ENCODE measurements at places on chromosomes 5 and 9.
A peak's percentile ranks its signal among the peaks of the same experiment; 100 is the strongest.

- DNase-seq = no peak
These were observed 23.1 kb downstream of the MAP1B start for GRCh38 chr5:72130351-72130761.

DNA sequence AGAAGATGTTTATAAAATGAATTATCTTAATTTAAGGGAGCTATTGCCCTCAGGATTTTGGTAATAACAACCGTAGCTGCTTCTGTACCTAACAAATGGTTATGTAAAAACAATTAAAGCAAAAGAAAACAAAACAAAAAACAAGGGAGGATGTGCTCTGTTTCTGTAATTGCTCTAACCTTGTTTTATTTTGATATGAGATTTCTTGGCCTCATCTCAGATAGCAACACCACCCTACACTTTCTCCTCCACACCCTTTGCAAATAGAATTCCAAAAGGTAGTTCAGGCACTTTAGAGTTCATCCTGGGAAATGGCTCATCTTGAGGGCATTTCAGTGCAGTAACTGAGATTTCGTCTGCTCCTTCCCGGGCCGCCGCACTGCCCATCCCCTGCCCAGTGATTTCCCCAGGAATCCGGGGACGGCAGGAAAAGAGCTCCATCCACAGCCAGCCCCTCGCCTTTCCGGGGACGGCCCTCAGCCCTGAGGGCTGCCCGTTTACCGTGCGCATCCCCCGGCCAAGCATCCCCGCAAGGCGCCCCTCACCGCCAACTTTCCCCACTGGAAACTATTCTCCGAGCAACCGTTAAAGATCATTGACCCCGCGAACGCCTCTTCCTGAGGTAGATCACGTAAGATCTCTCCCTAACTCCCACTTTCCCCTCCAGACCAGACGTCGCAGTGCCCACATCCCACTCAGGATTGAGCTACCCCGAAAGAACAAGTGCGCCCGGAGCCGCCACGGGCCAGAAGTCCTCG is 1.2 kb downstream of the FNBP1 start:
- DNase-seq = no peak

DNA sequence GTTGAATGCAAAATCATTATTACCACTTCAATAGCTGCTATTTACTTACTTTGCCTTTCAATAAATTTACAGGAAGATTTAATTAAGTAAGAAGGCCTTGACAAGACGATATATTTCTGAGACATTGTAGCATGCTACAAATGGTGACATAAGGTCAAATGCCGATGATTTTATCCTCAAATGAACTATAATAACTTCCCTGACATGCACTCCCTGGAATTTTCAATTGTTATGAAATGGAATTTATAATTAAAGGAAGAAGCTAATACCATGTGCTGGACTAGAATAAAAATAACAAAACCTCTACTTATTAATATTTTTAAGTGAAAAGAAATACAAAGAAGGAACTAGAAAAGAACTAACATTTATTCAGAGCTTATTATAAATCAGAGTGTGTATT is 30.2 kb upstream of the ITGA1 start:
- no peak for DNase-seq

DNA sequence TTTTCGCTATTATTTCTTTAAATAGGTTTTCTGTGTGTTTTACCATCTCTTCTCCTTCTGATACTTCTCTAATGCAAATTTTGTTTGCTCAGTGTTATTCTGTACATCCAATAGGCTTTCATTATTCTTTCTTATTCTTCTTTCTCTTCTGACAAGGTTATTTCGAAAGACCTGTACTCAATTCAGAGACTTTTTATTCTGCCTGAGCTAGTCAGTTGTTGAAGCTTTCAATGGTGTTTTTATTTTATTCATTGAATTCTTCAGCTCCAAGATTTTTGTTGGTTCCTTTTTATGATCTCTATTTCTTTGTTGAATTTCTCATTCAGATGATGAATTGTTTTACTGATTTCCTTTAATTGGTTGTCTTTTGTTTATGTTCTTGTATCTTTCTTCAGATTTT is 706.2 kb downstream of the NR2F1-AS1 start:
- DNase-seq = no peak

- no peak for DNase-seq
These were observed 136.8 kb downstream of the ASTN2 start for GRCh38 chr9:117278020-117278419.

DNA sequence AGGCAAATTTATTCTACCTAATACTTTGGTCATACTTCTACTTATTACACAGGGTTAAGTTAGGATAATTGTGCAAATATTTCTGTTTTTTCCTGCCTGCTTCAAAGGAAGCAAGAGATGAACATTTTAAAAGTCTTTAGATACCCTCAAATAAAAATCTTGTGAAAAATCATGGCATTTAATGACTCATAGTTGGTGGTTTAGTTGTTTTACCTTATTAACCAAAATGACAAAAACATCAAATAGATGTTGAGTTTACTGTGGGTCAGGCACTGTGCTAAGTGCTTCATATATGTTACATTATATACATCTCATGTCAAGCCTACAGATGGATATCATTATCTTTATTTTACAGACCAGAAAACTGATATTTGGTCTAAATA is 54.4 kb downstream of the ZNF474 start:
- DNase-seq = no peak

DNA sequence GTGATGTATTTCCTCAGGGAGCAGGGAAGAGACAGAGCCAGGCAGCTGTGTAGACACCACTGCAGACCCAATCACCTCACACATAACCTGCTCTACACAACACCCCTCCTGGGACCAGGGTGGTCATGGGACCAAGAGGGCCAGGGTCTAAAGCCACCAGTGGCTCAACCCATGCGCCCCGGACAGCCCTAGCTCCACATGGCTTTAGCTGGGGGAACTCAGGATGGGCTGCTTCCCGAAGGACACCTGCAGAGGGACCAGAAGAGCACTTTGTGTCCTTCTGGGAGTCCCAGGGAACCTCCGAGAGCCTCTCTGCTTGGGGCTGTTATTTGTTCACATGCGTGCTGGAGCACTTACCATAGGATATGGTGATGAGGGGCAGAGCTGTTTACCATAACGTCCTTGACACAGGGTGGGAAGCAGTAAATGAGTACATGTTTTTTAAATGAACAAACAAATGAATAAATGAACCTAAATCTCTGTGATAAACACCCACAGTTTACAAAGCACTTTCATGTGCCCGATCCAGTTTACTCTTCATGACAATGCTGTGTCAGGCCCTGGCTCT is 12.3 kb downstream of the SEPTIN8 start:
- DNase-seq = no peak

DNA sequence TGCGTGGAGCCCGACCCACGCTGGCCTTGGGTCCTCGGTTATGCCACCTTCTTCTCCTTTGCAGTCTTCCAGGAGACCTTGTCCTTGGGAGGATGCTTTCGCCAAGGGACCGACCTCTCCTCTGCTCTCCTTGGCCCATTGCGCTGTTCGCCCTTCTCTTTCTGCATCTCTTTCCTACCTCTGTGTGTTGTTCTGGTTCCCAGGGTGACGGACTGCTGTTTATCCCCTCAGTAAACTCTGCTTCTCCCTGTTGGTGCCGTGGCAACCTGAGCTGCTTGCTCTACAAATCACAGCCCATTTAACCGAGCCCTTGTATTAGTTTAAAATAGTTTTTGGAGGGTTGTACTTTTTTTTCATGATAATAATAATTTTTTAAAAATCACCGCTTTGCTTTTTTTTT is 97.9 kb downstream of the DAPK1 start:
- DNase-seq = no peak

- no peak for DNase-seq
These were observed 23.4 kb downstream of the BTNL9 start for GRCh38 chr5:181063514-181063913.

- no peak for DNase-seq
These were observed 25.6 kb downstream of the TGFBI start for GRCh38 chr5:136054142-136055019.

- DNase-seq = peak; percentile 19
These were observed 43.6 kb upstream of the SYNPO start for GRCh38 chr5:150596826-150597225.

- DNase-seq = no peak
These were observed 2011.3 kb downstream of the EFNA5 start for GRCh38 chr5:105659396-105659795.

GRCh38 chr5:176447591-176447977 is 601 bp upstream of the FAF2 start:
- no peak for DNase-seq

DNA sequence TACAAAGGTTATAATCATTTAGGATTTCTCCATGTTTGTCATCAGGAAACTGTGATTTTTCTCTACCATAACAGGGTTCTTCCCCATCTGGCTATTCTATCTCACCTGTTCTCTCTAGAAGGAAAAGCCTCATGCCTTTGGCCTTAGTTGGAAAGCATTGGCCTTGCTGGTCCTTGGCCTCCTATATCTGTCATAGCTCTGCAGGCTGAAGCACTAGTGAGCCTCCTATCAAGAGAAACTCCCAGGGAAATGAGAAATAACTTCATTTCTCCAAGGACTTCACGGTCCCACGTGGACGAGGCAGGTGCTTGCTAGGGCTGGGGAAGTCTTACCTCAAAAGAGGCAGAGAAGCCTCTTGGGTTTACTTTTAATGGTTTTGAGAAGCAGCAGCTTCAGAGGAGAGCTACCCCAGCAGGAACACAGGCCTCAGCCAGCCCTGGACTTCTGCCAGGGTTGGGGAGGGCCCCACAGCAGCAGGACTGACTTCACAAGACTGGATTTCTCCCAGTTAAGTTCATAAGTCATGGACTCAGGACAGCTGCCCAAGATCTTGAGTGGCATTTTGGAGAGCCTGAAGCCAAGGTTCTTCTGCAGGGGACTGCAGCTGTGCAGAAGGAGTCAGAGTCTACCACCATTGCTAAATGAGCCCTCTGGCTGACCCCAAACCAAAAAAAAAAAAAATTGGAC is 15.8 kb upstream of the PSAT1 start:
- peak; percentile 13 for DNase-seq

DNA sequence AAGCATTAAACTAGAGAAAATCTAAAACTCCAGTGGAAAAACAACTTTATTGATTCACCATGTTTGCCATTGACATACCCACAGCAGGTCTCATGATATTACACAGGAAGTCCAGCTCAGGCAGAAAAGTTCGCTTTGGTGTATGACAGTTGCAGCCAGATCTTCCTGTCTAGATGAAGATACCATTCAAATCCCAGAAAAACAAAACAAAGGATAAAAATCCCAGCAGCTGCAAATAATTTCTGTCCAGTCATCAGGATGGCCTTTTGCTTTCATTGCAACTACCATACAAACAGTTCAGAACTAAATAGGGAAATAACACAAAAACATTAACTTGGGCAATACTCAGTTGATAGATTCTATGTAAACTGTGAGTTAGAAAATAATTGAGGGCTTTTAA is 136.0 kb upstream of the NREP start:
- no peak for DNase-seq

- DNase-seq = no peak
These were observed 43.1 kb downstream of the COL27A1 start for GRCh38 chr9:114198249-114199040.

GRCh38 chr5:10133830-10134229 is 115.9 kb downstream of the ATPSCKMT start:
- DNase-seq = no peak

DNA sequence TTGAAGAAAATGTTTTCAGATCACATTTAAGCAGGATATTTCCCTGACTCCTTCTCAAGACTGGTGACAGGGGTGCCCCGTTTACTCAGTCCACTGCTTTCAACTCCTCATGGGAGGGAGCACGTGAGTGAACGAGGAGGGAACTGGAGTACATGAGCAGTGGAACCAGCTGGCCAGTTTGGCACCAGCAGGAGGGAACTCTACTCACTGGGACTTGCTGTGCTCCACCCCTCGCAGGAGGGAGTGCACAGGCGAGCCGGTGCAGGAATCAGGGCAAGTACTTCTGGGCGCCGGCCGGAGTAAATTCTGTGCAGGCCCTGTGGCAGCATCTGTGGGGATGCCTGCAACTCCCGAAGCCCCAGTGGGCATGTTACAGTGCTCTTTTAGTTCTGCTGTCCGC is 1941.1 kb upstream of the C9orf72 start:
- DNase-seq = no peak

- no peak for DNase-seq
These were observed 466.4 kb downstream of the DMRTA1 start for GRCh38 chr9:22913026-22913425.

GRCh38 chr9:129609486-129610212 is 11.3 kb downstream of the C9orf50 start:
- peak; percentile 65 for DNase-seq

DNA sequence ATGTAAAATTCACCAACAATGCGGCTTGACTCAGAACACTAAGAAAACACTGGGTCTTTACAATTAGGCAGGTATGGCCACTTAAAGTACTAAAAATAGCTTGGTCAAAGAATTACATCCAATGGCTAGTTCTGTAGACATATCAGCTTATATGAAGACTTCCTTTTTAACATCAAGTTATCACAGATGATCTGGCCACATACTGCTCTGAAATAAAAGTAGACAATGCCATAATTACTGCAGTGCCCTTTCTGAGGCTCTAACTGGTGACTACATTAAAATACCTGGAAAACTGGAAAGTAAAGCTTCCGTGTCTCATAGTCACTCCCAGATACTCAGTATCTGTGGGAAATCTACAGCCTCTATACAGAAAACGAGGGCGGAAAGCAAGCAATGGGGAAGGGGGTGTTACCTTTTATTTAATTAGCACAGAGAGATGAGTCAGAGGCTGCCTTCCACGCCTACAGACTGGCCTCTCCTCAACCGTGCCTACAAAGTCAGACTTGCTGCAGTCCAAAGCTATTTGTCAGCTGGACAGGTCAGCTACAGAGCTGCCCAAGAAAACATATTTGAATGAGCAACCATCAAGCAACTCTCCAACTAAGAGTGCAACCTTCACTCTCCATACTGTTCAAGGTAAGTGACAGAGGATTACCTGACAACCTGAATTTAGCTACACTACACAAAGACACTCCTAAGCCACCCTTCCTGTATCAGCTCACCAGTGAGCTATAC is 8.7 kb downstream of the SERINC5 start:
- DNase-seq = peak; percentile 84

DNA sequence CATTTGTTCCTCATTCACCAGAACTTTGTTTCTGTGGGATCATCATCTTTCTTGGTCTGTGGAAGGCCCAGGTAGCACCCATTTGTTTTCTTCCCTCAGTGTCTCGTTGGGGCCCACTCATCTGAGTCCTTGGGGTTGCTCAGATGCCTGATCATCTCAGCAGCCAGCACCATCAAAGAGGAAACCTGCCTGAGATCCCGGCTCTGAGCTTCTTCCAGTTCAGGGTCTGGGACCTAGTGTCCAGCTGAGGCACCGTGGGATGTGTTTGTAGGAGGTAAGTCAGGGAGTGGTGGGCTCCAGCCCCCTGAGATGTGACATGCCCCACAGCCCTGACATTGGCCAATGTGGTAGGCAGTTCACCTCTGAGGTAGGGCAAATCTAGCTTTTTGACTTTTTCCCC is 9.4 kb upstream of the CD180 start:
- no peak for DNase-seq

- DNase-seq = no peak
These were observed 124.2 kb downstream of the WNK2 start for GRCh38 chr9:93308158-93308602.
